ENCODE measurements at places on chromosomes 13 and 19.

GRCh38 chr13:71967990-71968389, 101.0 kb upstream of the DACH1 start:
- no peak for DNase-seq

GRCh38 chr19:12723641-12724426, at the start of gene TNPO2:
Gene TNPO2, minus strand, starts transcription at chr19:12723932. Its CDS starts 2,955 bp downstream, at chr19:12720977.
- peak; percentile 85 for DNase-seq

DNA sequence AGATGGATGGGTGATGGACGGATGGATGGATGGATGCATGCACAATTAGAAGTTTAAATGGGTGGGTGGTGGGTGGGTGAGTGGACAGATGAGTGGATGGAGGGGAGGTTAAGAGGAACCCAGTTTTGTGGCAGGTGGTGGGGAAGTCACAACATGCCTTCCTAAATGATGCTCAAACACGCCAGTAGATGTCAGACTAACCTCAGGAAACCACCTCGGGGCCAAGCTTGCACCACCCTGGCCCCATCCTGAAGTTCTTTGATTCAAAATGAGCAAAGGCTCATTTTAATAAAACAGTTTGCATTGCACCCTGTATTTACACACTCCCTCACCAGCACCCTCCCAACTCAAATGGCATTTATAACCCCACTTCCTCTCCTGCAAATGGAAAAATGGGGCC, 91.4 kb upstream of the CACNA1A start:
- DNase-seq: peak; percentile 73

GRCh38 chr19:30059741-30060457, 117.9 kb downstream of the URI1 start:
- no peak for DNase-seq

GRCh38 chr13:68745502-68745901, 1362.1 kb upstream of the ATXN8OS start:
- no peak for DNase-seq

- DNase-seq: no peak
These were observed 136.3 kb upstream of the VSTM2B start for GRCh38 chr19:29389495-29389894.

- DNase-seq: no peak
These were observed 44.1 kb downstream of the RFC3 start for GRCh38 chr13:33862016-33862415.

GRCh38 chr13:74678308-74678965, 544.2 kb upstream of the KLF12 start:
- DNase-seq: no peak

DNA sequence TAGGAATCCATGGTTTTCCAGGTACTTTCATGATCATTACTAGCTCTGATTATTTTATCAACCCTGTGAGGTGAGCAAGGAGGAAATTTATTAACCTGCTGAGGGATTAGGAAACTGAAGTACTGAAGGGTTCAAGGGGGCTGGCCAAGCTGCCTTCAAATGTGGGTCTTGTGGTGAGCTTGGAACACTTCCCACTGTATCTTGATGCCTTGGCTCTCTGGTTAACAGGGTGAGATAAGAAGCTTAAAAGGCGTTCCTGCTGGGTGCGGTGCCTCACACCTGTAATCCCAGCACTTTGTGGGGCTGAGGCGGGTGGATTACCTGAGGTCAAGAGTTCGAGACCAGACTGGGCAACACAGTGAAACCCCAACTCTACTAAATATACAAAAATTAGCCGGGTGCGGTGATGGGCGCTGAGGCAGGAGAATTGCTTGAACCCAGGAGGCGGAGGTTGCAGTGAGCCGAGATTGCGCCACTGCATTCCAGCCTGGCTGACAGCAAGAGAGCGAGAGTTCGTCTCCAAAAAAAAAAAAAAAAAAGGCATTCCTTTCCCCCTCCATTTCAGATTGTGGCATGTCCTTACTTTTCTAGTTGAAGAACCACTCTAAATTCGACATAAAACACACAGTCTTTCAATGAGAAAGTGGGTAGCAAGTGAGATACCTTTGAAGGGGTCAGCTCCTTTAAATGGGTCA, 70.2 kb downstream of the KLF2 start:
- no peak for DNase-seq

GRCh38 chr13:61466280-61466679, 50.6 kb upstream of the PCDH20 start:
- no peak for DNase-seq

- DNase-seq: peak; percentile 68
These were observed 717 bp upstream of the NALCN start for GRCh38 chr13:101417043-101417406.

DNA sequence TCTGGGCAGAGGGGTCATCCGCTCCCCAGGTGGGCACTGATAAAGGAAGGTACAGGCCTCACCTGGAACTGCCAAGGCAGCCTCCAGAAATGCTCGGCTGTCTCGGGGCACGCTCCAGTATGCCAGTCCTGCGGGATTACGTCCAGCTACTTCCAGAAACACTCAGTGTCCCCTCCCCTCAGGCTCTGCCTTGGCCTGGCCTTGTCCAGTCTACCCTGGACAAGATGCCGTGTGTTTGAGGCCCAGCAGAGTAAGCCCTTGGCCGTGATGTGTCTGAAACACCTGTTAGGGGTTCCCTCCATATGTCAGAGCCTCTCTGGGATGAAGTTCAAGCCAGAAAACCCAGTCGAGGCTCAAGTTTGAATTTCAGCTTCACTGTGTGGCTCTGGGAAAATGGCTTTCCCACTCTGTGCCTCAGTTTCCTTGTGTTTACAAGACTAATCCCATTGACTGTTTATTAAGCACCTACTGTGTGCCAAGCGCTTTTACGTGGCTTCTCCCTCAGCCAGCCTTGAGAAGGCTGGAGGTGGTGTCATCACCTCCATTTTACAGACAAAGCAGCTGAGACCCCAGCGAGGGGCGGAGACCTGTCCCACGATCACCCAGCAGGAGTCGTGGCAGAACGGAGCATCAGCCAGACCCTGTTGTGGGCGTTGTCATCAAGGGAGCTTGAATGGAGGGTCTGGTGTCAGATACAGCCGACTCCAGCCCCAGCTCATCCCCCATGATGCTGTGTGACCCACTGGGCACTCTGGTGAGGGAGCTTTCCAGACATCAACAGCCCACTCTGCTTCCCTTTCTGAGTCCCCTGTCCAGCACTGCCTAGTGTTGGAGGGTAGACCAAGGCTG, 2.0 kb upstream of the PIK3R2 start:
- DNase-seq: no peak

GRCh38 chr13:27172495-27172842, 858 bp upstream of the USP12 start:
- peak; percentile 31 for DNase-seq

- DNase-seq: no peak
These were observed 28.2 kb downstream of the DACH1 start for GRCh38 chr13:71838842-71839241.

GRCh38 chr19:58396691-58397532, 1.5 kb downstream of the RNF225 start:
- no peak for DNase-seq

DNA sequence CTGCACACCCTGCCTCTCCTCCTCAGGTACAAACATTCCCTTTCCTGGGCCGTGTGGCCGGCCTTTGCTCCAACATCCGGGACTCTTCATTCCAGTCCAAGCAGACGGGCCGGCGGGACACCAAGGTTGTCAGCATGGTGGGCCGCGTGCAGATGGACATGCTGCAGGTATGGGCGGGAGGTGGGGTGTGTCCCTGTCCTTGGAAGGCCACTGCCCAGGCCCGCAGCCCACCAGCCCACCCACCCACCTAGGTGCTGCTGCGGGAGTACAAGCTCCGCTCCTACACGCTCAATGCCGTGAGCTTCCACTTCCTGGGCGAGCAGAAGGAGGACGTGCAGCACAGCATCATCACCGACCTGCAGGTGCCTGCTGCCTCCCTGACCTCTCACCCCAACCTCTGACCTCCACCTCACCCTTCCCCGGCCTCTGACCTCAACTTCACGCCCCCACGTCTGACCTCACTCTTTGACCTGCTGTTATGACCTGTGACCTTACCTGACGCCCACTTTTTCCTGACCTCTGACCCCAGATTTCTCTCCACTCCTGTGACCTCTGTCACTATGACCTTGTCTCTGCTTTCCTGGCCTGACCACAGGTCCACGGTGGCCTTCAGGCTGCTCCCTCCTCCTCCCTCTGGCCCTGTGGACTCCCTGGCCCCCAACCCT, 12.4 kb upstream of the SPIB start:
- no peak for DNase-seq

DNA sequence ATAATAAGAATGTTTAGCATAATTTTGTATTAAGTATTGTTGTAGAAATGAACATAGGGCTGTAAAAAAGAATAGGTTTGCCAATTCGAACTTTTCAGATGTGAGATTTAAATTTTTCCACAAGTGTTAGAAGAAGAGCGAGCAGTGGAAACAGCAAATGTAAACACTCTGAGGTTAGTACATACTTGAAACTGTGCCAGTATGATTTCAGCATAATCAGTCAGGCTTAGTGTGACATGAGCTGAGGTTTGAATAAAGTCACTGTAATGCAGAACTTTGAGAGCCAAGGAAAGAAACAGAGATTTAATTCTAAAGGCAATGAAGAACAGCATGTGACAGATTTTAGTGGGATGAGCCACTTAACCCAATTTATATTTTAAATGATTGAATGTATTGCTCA, 2166.4 kb downstream of the PCDH9 start:
- DNase-seq: no peak

GRCh38 chr19:10295847-10296591, 6.3 kb downstream of the ICAM5 start:
- no peak for DNase-seq

- DNase-seq: no peak
These were observed 2.0 kb upstream of the SRRM5 start for GRCh38 chr19:43609872-43610271.

DNA sequence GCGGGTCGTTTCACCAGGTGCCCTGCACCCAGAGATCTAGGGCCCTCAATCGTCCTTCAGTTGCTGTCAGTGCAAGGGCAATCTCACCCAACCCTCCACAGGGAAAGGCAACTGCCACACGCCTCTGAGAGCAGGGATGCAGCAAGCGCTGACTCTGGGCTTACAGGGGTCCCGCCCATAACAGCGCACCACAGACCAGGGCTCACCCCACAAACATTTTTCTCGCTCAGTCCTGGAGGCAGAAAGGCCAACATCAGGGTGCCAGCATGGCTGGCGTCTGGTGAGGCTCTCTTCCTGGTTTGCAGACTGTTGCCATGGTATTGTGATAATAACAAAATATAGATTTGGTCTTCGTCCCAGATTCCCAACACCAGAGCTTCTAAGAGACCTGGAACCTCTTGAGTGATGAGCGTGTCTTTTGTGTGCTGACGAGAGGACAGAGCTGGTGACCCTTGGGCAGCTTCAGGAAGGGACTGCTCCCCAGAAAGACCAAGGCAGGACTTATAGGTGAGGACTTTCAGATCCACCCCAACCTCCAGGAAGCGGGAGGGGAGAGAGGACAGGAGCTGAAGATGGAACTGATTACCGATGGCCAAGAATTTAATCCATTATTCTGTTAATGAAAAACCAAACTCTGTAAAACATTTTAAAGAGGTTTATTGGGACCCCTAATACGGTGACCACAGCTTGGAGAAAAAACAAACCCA, 51.3 kb downstream of the C13orf46 start:
- no peak for DNase-seq

DNA sequence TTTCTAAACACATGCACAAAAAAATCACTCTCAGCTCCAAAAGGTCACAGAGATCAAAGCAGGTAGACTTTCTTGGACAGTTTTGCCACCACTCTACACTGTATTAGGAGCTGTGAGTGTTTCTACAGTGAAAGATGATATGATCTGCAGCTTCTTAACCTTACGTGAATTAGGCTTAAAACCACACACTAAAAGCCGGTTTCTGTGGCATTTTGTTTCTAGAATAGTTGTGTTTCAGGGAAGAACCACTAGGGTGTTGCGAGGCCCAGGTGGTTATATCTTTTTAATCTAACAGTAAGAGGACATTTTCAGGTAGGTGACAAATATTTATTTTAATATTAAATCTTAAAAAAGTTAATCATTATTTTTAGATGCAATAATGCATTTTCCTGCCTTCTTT, 216.4 kb downstream of the KLF5 start:
- no peak for DNase-seq

DNA sequence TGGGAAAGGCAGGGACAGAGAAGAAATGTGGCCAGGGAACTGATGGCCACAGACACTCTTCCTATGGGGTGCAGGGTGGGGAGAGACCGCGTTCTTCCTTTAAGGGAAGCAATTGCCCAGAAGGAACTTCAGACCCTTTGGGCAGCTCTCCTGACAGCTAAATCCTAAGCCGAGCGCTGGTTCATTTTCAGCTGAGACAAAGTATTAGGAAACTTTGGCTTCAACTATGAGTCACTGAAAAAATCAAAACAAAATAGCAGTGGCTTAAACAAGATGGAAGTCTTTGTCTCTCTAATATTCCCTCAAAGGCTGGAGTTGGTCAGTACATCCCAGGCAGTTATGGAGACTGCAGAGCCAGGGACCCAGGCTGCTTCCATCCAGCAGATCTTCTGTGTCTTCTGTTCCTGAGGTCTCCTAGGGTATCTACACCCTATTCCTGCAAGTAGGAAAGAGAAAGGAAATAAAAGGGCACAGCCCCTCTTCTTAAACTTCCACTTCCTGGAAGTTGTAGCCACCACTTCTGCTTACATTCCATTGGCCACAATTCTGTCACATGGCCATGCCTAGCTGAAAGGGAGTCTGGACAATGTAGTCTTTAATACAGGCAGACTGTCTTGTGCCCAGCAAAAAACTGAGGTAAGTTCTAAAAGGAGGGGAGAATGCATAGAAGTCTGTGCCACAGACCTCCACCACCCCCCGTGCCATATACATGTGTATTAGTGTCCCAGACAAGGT, 163.5 kb downstream of the KATNAL1 start:
- DNase-seq: peak; percentile 34

DNA sequence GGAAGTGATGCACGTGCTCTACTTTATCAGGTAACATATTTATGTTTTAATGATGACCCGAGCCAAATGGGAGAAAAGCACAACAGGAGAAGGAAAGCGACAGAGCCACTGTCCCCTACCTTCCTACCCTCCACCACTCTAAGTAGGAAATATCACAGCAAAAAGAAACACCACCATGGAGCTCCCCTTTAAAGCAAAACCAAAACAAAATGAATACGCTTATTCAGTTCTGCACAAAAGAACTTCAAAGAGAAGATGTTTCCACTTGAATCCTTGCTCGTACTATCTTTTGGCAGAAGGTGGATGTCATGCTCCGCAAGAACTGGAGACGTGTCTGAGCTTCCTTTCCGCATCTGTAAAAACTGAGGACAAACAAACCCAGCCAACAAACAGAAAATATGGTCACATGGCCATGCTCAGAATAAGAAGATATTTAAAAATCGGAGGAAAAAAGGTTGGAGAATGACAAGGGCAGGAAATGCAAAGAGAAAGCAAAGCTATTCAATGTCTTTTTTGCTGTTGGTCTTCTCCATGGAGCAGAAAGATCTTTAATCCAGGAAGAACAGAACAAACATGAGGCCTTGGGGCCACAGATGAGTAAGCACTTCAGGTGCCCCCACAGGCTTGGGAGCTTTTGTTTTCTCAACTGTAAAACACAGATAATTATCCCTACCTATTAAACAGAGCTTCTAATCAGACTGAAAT, 19.5 kb downstream of the N4BP2L1 start:
- no peak for DNase-seq

- peak; percentile 41 for DNase-seq
These were observed 18.8 kb downstream of the PDCD5 start for GRCh38 chr19:32599736-32600157.
